ENCODE measurements at places on chromosomes 6 and 20.

GRCh38 chr20:18527339-18527738 lies 19.6 kb downstream of the SEC23B start:
- DNase-seq = no peak

- no peak for DNase-seq
Measured at GRCh38 chr6:112401083-112401482, 54.0 kb downstream of the RFPL4B start.

- DNase-seq = no peak
Measured at GRCh38 chr6:154430481-154430919, 73.9 kb upstream of the IPCEF1 start.

DNA sequence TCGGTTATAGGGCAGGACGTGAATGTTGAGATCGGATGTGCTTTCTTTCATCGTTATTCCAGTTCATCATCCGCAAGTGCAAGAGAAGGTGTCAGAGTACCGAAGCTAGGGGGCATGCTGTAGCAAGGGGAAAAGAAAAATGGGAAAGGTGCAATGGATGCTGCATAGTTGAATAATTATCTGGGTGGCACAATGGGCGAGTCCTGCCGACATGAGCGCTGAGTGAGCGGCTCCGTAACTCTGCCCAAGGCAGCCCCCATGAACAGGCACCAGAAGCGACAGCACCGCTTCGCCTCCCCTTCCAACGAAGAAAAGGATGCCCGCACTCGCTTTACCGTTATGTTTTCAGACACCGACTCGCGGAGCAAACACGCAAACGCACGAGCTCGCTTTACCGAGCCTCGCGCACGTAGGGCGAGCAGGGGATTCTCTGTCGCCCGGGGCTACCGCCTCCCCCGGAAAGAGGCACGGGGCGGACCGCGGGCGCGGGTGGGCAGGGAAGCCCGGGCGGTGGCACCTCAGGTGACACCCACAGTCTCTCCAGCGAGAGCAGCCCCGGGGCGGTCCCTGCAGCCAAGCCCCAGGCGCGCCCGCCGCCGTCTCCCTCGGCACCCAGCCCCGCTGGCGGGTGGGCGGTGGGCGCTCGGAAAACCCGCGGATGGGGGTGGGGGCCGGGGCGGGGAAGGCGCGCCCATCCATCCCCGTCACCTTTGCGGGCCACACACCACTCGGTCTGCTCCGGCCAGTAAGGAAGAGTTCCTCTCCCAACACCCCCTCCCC lies 654 bp downstream of the WASF1 start:
- peak; percentile 33 for DNase-seq

GRCh38 chr6:21469213-21469612 lies 124.3 kb upstream of the SOX4 start:
- no peak for DNase-seq

DNA sequence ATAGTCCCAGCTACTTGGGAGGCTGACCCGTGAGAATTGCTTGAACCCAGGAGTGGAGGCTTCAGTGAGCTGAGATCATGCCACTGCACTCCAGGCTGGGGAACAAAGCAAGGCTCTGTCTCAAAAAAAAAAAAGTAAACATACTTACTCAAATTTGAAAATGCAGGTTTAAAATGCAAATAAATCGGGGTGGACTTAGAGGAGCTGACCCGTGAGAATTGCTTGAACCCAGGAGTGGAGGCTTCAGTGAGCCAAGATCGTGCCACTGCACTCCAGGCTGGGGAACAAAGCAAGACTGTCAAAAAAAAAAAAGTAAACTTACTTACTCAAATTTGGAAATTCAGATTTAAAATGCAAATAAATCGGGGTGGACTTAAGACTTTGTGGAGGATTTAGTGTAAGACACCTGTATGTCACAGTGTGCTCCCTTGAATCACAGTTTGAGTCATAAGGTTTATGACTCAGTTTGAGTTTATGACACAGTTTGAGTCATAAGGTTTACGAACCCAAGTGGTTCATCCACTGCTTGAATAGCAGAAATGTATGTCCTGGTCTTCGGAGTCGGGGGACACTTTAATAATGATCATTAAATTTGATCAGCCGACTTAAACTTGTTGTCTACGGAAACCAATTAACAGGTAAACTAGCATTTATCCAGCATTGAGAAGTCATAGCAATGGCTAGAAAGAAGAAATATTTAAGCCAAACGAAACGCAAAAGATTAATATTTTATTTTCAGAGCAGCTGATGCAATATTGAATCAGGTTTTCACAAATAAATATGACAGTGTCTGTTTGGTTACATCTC lies 6.8 kb upstream of the MRPS10 start:
- peak; percentile 39 for DNase-seq

DNA sequence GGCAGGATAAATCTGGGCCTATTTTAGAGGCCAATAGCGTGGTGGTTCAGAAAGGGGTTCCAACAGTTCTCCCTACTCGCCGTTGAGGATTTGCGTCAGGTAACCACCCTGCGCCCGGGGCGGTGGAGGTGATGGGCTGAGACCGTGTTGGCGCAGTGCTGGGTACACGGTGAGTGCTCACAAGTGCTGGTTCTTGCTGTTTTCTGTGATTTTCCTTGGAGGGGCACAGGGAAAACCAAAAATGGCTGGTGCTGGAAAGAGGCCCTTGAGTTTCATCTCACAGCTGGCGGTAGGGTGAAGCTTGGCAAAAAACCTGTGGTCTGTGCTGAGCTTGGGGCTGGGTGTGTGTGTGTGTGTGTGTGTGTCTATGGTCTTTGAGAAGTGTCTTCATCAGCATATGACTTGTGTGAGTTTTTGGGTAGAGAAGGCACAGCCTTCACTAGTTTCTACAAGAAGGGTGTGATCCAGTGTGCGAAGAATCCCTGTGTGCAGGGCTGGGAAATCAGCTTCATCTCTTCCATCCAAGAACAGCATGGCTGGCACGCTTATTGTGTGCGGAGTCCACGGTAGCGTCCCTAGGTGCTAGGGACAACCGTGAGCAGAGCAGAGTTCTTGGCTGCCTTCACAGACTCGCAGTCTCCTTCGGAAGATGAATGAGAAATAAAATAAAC lies 35.3 kb upstream of the SCRT2 start:
- no peak for DNase-seq

DNA sequence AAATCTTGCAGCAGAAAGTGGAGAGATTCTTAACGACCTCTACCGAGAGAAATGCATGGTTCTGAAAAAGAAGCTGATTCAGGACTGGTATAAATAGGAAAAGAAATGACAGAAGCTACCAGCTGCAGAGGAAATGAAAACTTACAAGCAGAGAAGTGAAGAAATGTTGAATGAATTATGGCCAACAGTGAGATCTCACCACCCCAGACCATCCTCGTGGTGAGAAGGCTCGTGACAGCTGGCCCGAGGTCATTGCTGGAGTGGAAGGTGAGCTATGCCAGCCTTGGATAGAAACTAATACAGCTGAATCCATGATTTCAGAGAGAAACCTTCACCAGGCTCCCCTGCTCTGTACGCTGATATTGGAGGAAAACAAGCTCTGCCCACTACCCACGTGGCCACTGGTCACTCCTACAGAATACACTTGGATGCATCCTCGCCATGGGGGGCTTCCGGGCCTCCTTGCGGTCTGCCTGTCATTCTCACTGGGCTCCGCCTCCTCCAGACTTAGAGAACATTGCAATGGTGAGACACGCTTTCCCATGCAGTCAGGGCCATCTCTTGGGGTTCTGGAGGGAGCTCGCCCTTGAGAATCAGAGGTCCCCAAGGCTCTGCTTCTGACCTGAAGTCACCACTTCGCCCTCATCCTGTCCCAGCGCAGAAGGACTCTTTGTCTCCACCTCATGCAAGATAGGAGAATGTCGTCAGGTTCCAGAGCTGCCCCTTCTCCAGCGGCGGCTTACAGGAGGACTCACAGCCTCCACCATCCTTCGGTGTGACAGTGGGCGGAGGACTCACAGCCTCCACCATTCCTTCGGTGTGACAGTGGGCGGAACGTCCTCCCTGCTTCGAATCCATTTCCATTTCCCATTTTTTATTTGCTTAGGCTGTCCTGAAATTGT lies 10.6 kb upstream of the TUBB2B start:
- no peak for DNase-seq

- DNase-seq = no peak
Measured at GRCh38 chr6:7812623-7813022, 86.7 kb downstream of the BMP6 start.

DNA sequence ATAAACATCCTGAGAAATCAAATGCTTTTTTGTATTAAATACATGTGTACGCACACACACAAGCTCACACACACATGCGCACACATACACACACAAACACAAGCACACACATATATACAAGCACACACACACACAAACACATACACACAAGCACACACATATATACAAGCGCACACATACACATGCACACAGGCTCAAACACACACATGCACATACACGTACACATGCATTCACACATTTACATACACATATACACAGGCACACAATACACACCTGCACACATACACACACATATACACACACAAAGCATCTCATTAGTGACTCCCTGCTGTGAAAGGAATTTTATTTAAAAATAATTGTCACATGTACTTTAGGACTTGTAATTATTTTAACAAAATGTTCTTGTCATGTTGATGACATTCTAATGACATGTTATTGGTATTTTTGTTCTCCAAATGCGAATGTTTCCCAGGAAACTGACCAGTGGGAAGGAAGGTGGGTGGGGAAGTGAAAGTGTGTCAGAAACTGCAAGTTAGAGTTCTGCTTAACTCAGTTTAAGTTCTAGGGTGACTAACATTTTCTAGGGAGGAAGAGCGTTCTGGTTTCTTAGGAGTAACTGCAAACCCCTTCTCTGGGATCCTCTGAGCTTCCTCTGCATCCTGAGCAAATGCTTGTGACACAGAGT lies 113.9 kb upstream of the ZNF217 start:
- DNase-seq = no peak

GRCh38 chr6:57207141-57207540 lies 15.0 kb downstream of the RAB23 start:
- DNase-seq = no peak

DNA sequence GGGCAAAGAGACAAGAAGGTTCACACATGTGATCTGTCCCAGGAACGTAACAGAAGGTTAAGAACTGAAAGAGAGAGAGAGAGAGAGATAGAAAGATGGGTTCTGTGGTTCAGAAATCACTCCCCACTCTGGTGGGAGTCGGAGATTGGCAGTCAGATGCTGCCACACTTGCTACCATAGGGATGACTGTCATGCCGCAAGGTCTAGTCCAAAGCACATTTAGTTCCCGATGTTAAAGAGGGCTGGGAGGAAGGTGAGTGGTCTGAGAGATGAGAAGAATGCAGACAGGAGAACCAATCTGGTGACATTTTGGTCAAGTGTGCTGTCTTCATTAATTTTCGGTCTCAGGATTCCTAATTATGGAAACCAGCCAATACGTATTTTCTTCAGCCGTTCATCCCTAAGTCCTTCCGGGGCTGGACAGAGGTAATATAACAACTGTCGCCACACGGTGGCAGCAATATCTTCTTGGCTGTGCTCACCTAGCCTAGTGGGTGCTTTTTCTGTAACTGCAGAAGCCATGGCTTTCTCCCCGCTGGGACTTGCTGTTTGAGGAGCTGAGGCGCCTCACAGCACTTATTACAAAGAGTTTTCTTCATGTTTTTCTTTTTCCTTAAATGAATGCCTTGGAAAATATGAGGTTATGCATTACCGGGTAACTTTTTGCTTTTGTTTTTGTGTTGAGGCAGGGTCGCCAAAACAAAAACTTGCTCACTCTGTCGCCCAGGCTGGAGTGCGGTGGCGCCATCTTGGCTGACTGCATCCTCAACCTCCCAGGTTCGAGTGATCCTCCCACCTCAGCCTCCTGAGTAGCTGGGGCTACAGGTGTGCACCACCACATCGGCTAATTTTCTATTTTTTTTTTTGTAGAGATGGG lies 46.0 kb downstream of the SLC35D3 start:
- DNase-seq = peak; percentile 80

GRCh38 chr20:24493181-24493580 lies 23.8 kb downstream of the SYNDIG1 start:
- DNase-seq = no peak

- no peak for DNase-seq
Measured at GRCh38 chr6:157911278-157911677, 70.4 kb upstream of the SYNJ2 start.

DNA sequence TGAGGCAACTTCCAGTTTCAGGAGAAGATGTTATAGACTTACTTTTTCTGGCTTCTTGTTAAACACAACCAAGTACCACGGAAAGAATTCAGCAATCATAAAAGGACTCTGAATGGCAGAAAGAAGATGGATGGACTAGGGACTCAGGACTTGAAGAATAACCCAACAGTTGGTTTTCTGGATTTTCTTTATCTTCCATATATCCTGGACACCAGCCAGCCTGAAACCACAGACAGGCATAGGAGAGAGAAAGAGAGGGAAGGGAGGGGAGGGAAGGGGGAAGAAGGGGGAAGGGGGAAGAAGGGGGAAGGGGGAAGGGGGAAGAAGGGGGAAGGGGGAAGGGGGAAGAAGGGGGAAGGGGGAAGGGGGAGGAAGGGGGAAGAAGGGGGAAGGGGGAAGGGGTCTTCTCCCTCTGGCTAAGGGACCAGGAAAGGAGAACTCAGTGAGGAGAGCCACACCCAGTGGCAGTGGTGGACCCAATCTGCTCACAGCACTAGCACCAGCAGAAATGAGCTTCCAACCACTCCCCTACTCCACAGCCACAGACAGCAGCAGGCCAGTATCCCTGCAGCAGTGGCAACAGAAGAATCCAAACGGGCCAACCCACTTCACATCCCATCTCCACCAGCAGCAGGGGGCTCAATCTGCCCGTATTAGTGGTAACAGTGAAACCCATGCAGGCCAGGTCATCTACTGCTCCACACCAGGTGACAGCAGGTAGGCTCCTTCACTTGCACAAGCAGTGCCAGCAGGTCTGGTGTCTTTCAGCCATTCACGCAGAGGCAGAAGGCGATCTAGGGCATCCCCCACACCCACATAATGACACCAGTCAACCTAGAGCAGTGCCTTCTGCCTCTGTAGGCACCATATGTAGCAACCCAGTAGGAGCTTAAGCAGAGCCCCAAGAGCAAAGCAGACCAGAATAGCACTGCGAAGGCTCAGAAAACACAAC lies 78.6 kb downstream of the TRMT6 start:
- DNase-seq = peak; percentile 3

DNA sequence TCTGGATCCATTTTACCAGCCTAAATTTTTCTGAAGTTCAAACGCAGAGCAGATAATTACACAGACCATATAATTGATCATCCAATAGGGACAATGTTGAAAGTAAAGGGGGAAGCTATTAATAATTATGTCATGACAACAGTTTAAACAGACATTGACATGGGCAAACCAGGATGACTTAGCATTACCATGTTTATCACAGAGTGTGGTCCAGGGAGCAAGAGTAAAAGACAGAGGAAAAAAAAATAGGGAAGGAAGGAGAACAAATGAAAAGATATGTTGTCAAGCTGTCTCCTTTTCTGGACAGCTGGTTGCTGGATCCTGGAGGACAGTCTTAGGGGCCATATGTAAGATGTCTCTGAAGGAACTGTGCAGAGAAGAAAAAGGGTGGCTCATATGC lies 69.4 kb upstream of the FBXL4 start:
- DNase-seq = no peak

Data from Caco-2 (cell line).